ENCODE measurements at places on chromosomes 7 and 10. TPM values are rescaled to one million over a fixed set of nuclear protein-coding genes. Genes with fewer than 3 reads are reported as not detected.

DNA sequence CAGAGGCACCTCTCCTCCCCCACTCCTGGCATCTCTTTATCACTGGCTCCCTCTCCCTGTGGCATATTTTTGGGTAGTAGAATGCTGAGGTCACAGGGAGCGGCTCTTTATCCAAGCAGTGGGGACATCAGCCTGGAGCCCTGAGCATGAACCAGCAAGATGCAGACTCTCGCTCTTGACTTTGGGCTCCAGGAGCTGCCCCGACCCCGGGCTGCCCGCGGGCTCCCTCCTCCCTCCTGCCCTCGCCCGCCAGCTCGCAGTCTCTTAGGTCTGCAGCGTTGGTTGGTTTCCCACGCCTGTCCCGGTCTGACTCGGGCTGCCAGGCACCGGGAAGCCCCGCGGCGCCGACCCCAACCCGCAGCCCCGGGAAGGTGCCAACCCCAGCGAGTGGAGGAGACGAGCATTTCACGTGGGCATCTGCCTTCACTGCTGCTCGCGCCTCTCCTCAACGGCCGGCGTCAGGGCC lies 1.3 kb downstream of the INSYN2A start:
- DNase-seq: no peak

DNA sequence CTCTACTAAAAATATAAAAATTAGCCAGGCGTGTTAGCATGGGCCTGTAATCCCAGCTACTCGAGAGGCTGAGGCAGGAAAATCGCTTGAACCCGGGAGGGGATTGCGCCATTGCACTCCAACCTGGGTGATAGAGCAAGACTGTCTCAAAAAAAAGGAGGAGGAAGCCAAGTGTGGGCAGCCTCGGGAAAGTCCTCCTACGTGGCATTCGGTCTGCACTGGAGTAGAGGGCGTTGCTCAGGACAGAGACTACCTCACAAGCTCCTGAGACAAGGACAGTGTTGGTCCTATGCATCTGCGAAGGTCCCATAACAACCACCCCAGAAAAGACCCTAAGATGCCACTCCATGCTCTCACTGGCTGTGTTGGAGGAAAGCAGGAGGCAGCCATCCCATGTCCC lies 10.0 kb upstream of the SERPINE1 start:
- DNase-seq: no peak

GRCh38 chr10:11798845-11799735 lies 24.1 kb upstream of the PROSER2 start:
- no peak for DNase-seq

- DNase-seq: no peak
Measured at GRCh38 chr10:121845044-121845784, 82.6 kb downstream of the ATE1 start.

The IFIT1B gene
- polyA plus RNA-seq: 0.12 TPM

All from right renal cortex interstitium (tissue), 3 donors.